NCI-H2081 (cell line): ENCODE measurements at places on chromosomes 3 and 15.

- DNase-seq = no peak
These were observed 162.1 kb downstream of the C3orf38 start for GRCh38 chr3:88311826-88312225.

DNA sequence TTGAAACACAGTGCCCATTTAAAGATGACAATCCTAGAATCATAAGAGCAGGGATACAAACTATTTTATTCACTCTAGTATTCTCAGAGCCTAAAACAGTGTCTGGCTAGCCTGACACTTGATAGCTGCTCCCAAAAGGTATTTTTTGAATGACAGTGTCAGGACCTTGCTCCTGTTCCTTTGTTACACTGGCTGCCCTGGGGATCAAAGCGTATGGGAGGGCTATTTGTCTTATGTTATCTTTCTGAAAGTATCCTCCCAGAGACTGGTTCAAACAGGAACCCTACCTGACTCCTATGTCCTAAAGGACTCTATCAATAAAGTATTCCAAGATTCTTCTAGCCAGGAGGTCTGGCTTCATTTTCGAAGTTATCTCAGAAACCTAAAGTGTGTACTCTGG is 621.4 kb downstream of the FHIT start:
- DNase-seq = no peak

GRCh38 chr3:29427266-29428103 is 146.6 kb downstream of the RBMS3 start:
- DNase-seq = no peak

DNA sequence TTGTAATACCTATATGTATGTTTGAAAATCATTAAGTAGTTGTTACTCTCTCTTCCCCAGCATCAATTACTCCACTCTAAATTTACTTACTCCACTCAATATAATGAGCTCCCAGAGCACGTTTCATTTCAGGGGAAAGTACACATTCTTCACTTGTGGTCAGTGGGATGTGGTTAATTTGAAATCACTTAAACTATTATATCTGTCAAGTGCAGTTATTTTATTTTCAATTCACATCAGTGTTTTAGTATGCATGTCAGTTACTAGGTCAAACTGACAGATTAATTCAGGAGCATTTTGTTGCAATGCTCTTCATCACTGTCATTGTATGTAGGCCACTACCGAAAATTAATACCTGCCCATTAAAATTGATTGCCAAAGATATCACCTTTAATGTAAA is 376.1 kb downstream of the ZIC4 start:
- no peak for DNase-seq

DNA sequence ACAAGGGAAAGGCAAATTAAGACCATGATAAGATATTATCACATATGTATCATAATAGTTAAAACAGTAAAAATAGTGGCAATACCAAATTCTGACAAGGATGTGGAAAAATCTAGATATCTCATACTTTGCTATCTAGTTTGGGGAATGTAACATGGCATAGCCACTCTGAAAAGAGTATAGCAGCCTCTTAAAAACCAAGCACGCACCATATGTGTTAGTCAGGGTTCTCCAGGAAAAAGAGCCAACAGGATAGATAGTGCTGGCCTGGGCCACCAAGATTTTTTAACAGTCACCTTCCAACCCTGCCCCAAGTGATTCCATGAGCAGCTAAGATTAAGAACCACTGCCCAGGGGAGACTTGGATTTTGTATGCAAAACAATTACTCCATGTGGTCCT is 48.5 kb upstream of the XCR1 start:
- DNase-seq = no peak

DNA sequence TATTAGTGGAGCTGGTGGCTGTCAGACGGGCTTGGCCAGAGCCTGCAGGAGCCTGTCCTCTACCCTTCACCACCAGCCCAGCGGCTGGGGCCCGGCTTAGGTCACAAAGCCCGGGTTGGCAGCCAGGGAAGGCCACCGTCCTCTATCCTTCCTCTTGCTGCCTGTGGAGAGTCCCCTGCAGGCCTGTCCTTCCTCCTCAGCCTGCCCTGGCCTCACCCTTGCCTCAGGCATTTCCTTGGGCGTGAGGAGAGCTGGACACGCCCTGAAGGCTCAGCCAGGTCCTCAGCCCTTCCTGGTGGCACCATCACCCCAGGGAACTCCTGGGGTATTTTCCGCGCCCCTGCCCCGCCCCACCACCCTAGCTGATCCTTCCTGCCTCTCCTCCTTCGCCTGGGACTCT is 7.7 kb downstream of the CHAC1 start:
- no peak for DNase-seq

DNA sequence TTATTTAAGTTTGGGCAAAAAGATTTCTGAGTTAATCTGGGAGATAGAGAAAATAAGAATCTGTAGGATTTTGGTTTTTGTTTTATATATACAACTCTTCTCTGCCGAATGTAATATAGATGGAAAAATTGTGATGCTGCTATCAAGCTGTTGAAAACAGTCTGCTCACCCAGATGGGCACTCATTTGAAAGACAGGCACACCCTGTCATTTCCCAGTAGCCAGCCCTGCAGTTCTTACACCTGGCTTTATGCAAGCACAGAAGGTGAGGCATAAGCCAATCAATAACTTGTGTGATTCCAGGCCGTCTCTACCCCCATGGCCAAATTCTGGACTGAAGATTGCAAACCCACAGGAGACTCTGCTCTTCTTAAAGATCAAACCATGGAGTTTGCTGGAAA is 27.1 kb upstream of the PTX3 start:
- no peak for DNase-seq

GRCh38 chr15:64574301-64575017 is 114.1 kb downstream of the ZNF609 start:
- DNase-seq = no peak

DNA sequence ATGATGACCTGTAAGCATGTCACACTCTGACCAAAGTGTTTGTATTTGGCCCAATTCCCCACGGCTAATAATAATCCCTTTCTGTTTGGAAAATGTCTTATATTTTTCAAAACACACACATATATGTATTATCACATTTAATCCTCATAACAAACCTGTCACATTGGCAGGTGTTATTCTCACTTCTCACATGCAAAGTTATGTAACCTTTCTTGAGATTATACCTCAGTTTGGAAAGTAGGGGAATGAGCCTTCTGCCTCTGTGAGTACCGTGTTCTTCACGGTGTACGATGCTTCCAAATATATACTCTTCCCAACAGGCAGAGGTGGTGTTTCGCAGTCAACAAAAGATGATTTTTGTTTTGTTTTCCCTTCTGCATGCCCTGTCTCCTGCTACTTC is 205.6 kb downstream of the TP63 start:
- no peak for DNase-seq

DNA sequence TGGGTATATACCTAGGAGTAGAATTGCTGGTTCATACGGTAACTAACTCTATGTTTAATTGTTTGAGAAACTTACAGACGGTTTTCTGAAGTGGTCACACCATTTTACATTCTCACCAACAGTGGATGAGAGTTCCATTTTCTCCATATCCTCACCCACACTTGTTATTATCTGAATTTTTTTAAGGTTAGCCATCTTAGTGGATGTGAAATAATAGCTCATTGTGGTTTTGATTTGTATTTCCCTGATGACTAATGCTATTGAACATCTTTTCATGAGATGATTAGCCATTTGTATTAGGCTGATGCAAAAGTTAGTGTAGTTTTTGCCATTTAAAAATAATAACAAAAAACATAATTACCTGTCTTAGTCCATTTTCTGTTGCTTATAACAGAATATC is 18.6 kb downstream of the CSTA start:
- DNase-seq = no peak

DNA sequence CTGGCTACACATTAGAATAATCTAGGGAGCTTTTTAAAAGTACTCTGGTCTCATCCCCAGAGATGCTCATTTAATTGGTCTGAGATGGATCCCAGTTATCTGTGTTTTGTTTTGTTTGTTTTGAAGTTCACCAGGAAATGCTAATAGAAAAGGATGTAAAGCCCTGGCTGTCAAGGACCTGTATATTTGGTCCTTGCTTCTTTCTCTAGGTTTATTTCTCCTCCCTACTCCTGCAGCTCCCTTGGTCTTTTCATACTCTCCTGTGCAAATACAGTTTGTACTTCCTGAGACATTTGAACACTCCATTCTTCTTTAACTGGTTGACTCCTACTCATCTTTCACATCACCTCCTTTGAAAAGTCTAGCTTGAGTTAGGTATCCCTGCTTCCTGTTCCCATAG is 3.3 kb downstream of the PIK3CA start:
- DNase-seq = no peak

DNA sequence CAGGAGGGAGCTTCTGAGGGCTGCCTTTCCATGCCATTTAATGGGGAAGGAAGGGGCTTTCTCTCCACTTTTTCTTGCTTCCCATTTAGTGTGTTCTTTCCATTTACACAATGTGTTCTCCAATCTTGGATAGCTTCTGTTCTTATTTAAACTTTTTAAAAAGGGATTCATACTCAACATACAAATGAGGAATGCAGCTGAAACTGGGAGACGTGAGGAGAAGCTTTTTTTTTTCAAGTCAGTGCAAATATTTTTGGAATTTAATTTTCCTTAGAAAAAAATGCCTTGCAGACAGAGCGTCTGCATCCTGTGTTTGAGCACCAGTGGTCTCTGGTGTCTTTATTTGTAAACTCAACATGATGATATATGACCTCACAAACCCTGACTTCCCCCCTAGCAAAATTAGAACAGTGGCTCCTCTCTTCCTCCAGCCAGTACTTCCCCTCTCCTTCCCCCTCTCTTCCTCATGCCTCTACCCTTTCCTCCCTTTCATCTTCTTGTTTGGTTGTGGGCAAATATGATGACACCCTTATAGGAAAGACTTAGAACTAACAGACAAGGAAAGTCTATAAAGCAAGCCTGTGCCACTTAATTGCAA is 48.1 kb upstream of the PCSK6 start:
- no peak for DNase-seq

DNA sequence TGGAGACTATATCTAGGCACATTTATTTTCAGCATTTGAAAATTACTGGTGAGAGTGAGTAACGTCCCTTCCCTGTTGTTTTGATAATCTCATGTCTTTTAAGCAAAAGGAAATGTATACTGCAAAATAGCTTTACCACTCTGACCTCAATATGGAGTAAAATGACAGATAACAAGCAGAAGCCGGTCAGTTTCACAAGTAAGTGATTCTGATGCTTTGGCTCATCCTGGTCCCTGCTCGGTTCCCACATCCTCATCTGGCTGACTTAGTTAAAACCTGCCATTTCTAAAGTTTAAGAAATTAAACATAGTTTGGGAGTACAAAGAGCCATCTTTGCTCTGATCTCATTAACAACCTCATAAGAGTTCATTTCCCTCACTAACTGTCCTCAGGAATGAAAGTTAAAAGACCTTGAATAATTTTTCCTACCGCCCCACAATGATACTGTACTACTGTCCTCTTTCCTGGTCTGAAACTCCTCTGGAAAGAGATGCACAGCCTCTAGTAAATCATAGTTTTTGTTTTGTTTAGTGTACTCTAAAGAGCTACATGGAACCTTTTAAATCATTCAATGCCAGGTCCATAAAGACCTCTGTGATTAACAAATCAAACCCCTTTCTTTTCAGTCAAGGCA is 72.3 kb upstream of the ICE2 start:
- no peak for DNase-seq

DNA sequence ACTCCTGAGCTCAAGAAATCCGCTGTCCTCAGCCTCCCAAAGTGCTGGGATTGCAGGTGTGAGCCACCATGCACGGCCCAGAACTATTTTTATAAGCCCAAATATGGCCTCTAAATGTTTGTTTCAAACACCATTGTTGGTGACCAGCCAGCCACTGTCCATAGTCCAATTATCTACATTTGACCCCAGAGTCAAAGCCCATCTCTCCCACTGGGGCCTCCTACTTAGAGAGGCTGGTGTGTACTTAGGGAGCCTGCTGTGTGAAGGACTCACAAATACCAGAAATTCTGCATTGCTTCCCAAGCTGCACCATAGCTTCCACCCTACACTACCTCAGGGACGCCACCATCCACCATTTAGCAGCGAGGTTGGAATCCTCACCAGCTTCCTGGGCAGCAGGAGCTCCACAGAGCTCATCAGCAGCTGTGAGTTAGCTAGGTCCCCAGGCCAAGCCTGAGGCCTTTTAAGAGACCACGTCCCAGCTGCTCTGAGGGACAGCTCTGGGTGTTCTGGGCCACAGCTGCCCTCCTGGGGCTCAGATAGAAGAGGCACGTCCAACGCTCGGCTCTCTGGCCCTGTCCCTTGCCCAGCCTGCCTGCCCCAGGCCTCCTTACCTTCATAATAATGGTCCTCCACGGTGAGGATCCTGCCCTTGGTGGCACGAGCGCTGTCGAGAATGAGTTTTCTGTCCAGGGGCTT is 29.5 kb downstream of the TKT start:
- no peak for DNase-seq

- no peak for DNase-seq
These were observed 16.1 kb upstream of the CSPG5 start for GRCh38 chr3:47594792-47595191.

GRCh38 chr3:189898559-189899153 is 222.0 kb downstream of the P3H2 start:
- DNase-seq = no peak

GRCh38 chr15:53437985-53438841 is 321.2 kb downstream of the WDR72 start:
- DNase-seq = no peak

- no peak for DNase-seq
These were observed 259.7 kb upstream of the TPM1 start for GRCh38 chr15:62782896-62783295.

- DNase-seq = no peak
These were observed 626.3 kb downstream of the TBL1XR1 start for GRCh38 chr3:176570992-176571391.

DNA sequence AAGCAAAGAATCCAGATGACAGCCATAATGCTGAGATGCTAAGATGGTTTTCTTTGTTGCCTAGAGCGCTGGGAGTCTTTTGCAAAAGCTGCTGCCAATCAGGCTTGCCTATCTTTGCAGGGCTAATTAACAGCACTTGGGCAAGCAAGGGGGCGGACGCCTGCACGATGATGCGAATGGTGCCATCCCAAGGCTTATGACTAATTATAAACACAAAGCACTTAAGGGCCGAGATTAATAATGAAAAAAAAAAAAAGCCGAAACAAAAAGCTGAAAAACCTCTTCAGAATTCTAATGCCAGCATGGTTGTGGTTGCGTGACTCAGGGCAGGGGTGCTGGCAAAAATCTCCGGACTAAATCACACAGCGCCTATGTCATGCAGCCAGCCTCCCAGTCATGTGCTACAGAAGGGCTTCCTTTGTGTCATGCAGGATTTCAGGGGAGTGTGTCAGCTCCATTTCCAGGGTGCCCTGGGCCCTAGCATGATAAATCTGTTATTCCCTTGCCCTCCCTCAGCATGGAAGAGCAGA is 185.0 kb upstream of the ANKRD28 start:
- DNase-seq = no peak

GRCh38 chr15:97081666-97082226 is 751.2 kb downstream of the NR2F2 start:
- DNase-seq = no peak

DNA sequence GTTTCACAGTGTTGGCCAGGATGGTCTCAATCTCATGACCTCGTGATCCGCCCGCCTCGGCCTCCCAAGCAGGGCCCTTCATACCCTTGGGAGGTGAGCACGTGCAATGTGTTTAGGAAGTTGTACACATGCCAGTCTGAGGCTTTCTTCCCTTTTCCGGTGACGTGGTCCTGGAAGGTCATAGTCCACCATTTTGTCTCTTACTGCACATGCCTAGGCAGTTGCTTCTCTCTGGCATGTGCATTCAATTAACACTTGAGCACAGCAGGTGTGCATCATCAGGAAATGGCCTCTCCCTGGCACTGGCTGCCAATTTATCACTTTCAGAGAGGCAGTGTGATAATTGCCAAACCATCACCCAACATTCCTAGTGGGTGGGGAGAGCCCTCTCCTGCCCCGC is 21.7 kb upstream of the SELENOK start:
- no peak for DNase-seq
